ENCODE measurements at places on chromosomes 3 and 15.

GRCh38 chr3:114504941-114505628 lies 211.3 kb downstream of the TIGIT start:
- no peak for DNase-seq

GRCh38 chr3:68999605-69000004 lies 13.9 kb downstream of the EOGT start:
- DNase-seq = no peak

DNA sequence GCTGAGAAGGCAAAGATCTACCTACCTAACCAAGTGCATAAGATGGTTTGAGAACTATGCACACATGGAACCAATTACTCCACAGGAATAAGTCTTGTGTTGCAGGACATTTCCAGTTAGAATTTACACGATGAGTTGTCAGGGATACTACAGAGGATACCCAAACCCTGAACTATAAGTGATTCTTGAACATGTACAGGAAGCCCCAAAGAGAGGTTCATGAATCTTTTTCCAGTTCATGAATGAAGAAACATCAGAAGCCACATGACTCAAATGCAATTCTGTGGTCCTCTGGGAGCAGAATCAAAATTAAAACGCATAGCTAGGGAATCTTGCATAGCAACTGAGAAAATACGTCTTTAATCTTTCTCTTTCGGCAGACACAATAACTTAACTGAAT lies 114.1 kb upstream of the LMCD1 start:
- no peak for DNase-seq

GRCh38 chr3:48157950-48158376 lies 30.3 kb downstream of the CDC25A start:
- DNase-seq = peak; percentile 46

- DNase-seq = no peak
These were observed 29.7 kb upstream of the USP50 start for GRCh38 chr15:50576166-50576565.

DNA sequence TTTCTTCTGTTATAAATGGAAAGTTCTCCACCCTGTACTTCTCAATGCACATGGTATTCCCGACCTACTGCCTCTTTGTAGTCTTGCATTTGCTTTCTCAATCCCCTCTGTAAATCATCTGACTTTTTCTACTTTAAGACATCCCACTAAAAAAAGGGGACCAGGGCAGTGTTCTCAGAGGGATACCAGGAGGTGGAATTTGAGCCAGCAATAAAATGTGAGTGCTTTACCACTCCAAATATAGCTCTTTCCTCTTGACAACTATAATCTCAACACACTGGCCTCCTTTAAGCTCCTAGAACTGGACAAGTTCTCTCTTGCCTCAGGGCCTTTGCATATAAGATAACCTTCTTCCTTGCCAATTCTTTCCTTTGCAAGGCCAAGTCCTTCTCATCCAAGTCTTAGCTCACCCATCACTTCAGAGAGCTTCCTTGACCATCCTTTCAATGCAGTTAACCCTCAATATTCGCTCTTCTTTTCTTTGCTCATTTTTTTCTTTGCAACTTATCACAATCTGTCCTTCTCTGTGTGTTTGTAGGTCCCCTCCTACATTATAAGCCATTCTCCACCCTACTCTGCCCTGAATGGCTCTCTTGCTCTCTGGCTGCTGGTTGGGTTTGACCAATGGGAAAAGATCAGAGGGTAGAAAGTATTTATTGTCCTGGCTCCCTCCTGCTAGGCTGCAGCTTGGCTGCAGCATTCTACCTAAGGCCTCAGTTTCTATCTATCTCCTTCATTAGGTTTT lies 93.4 kb downstream of the PRICKLE2 start:
- DNase-seq = no peak

DNA sequence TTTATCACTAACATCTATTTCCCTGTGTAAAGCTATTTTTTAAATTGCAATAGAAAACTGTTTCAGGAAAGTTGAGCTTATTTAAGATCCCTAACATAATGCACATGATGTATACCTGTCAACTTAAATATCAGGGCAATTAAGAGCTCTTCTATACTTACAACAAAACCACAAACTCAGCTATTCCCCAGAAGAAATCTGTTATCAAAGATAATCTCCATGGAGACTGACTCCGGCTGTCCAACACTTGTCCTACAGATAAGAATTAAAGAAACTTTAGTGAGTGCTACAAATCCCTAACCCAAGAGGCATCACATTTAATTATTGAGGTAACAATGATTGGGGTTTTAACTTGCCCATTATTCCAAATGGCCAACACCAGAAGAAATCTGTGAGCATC lies 3.4 kb downstream of the SELENOK start:
- DNase-seq = no peak

- no peak for DNase-seq
These were observed 220.0 kb upstream of the ARHGEF26 start for GRCh38 chr3:153901152-153901551.

GRCh38 chr3:71104121-71104541 lies 479.4 kb downstream of the FOXP1 start:
- DNase-seq = no peak
